Activated T-cell treated with anti-CD3 and anti-CD28 coated beads, Interleukin-2, amount 50 U/mL, for 72 hours (primary cell): ENCODE measurements at places on chromosomes 3 and 15.

GRCh38 chr15:39920510-39921273, 626 bp upstream of the GPR176 start:
- peak; percentile 92 for DNase-seq

- no peak for DNase-seq
Measured at GRCh38 chr3:30297112-30297511, 309.3 kb upstream of the TGFBR2 start.

DNA sequence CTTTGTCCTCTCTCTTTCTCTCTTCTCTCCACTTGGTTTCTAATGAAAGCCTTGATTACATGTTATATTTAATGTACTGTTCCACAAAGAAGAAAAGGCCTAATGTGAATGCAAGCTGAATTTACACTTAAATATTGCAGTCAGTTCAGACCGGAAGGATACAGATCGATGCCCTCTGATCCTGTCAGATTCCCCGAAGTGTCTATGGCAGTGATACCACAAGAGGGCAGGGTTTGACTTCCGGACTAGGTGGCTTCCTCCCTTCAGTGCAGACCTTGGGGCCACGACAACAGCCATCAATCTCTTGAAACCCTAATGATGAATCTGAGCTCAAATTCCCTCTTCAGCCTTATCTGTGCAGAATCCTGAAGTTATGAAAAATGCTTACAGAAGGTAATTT, 29.5 kb downstream of the AGTR1 start:
- peak; percentile 2 for DNase-seq

DNA sequence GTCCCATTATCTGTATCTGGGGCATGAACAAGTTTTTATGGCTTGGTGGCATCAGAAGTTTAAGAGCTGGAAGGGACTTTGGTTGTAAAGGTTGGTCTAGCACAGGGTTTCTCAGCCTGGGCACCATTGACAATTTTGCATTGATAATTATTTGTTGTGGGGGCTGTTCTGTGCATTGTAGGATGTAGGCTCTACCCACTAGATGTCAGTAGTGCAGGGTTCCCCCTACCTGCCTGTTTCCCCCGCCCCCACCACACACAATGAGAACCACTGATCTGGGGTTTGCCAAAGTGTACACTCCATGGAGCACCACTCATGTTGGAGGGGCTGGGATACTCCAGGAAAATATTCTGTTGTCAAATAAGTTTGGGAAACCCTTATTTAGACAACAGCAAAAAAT, 42.7 kb downstream of the PLCL2 start:
- DNase-seq: no peak

- no peak for DNase-seq
Measured at GRCh38 chr3:34020726-34021680, 222.6 kb downstream of the PDCD6IP start.

DNA sequence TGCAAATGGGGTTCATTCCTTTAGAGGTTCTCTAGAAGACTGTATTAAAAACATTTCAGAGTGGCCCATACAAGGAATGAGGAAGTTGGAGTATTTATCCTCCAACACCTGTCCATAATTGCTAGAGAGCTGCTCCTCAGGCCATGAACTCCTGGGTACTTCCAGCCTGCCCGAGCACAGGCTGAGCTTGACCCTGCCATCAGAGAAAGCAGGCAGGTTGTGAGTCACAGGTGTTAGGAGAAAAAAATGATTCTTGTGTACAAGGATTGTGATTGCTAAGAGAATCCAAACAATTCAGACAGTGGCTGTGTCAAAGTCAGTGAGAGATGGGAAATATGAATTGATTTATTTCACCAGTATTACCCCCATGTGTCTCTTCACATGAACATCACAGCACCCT, 156.8 kb upstream of the GADL1 start:
- DNase-seq: no peak

DNA sequence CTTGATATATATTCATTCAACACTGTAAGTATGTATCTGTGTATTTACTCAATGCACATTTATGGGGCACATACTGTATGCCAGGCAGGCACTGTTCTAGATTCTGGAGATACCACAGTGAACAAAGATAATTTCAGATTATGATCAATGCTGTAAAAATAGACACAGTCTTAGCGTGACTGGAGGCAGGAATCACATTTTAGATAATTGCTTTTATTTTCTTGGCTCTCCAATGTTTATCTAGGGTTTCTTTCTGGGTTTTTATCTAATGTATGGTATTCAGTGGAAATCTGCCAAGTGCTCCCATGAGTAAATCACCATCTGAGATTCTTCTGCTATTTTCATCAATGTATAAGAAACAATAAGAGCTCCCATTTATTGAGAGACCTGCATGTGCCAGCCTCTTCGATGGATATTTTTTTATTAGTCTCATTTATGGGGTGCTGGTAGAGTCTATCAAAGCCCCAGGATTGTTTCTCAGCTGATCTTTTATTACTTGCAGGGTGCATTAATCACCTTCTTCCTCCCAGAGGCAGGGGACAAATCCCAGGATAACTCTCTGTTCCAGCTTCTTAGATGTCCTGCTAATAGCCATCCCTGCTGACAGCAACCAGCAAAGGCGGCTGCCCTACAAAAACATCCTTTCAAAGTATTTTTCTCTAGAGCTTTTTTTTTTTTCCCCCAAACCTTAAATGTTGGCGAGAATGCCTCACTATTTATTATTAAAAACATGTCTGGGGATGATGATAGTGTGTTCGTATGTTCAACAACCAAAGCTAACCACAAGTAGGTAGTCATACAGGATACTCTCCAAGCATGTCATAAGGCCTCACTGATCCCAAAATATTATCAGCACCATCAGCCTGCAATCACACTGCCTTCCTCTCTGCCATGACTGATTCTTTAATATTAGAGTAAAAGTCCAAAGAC, 331.0 kb upstream of the RASGRP1 start:
- no peak for DNase-seq

DNA sequence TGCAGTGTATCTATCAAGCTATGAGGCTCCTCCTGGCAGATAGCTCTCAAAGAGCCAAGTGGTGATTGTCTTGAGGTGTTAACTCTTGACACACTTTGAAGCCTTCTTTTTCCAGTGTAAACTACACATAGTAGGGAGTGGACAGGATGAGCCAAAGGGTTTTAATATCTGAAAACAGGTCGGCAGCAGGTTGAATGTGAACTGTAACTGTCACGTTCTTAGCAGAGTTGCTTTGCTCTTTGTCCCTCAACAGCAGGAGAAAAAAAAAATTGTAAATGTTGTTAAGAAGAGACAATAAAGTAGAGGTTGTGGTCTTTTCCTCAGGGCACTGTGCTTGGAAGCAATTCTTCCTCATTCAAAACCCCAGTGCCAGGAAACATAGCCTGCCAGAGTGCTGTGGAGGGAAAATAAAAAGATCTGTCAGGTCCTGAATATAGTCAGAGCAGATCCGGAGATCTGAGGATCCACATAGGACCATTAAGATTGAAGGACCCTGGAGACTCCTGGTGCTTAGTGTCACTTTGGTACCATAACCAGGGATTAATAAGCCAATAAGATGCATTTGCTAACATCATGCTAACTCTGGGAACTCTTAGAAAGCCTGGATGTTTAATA, 229.7 kb downstream of the NAALADL2 start:
- no peak for DNase-seq

DNA sequence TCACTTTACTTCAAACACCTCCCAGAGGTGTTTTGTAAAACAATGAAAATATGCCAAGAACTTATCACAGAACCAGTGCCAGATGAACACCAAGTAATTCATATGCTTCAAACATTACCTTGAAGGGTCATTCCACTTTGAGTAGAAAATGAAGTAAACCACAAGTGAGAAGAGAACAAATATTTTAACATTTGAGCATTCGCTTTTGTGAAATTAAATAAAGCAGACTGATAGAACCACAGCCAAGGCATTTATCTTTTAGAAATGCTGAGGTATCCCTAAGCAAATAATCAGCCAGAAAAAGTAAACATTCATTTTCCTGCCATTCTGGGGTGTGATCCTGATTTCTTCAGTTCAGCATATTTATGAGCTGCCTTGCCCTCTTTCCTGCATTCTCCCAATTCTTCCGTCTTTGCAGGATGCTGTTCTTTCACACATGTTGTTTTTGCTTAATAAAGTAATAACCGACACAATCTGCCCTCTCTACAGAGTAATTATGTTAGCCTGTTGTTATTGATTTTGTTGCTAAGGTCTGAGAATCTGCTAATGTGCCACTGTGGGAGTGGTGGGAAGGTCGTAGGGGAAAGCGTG, 235.6 kb upstream of the TGFBR2 start:
- DNase-seq: no peak

DNA sequence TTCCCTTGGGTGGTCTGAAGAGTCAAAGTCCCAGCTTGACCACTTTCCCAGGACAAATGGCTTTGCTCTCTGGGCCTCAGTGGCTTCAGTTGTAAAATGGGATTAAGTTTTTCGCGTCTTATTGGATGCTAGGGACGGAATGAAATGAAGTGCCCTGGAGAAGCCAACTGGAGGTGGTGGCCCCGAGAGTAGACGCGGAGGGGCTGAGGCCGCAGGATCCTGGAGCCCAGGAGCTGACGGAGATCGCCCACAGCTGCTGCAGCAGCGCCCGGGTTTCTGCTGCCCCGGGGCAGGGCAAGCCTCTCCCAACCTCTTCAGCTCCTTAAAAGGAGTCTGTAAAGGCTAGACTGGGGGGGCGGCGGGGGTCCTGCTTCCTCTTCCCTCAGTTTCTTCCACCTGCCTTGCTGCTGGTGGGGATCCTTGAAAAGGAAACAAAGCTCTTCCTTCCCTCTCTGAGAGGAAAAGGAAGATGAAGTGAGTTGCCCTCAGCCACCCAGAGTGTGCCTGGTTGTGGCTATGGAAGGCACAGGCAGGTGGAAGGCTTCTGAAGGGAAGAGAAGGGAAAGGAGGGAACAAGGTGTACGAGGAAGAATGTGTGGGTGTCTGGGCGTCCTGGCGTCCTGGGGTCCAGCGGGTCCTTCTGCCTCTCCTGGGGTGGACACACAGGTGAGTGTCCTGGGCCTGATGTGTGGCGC, 967 bp upstream of the BNC1 start:
- DNase-seq: no peak
